CD8-positive, alpha-beta T cell (primary cell): ENCODE measurements at places on chromosomes 13 and 19.

- no peak for DNase-seq
These were observed 313.1 kb upstream of the MAB21L1 start for GRCh38 chr13:35789335-35790165.

DNA sequence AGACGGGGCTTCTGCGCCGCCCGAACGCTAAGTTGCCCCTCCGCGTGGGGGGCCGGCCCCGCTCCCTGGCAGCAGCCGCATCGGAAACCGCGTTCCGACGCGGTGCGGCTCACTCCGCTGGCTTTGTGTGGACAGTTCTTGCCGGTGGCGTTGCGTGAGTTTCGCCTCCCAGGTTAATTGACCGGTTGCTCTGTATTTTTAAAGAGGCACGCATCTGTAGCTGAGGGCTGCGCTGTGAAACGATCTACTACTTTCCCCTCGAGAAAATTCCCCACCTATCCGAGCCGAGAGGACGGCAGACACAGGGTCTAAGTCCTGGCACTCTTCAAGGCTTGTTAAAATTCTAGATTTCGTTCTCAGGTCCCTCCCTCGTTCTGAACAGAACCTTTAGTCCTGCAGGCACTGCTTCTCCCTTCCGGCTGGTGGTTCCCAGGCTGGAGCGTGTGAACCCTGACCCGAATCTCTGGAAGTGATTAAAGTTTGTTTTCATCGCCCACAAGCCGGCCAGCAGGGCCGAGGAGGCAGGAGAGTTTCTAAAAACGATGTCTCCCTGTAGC is 933 bp downstream of the ARHGEF7 start:
- DNase-seq: no peak

DNA sequence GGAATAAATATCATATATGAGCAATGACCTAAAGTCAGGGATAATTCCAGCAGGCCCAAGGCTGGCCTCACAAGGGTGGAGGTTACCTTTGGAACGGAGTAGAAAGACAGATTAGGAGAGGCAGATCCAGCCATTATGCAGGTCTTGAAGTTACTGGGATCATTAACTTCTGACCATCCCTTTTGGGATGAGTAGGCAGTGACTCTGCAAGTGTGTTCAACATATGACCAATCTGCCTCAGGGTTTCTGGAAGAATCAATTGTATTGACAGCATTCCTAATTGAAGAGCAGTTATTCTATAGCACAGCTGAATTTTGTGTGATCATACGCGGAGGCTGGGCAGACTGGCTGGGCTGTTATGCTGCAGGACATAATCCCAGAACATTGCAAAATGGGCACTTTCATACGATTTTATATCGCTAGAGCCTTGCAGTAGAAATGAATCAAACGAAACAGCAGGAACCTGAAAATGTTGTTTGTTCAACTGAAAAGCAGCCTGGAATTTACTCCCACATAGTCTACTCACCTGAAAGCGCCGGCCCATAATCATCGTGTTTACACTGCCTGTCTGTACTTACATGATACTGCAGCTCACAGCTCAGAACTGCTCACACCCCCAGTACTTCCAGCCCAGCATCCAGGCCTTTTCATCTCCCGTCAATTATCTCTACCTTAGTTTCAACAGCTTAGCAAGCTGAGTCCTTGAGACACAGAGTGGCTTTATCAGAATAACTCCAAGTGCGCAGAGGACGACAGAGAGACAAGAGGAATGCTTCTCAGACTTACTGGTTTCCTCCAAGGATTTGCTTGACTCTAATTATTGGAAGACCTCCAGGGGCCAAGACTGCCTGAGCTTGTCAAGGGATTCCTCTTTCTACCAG is 556.1 kb downstream of the EFNB2 start:
- no peak for DNase-seq

GRCh38 chr13:110476220-110476617 is 85.3 kb downstream of the RAB20 start:
- no peak for DNase-seq

- no peak for DNase-seq
These were observed 624 bp downstream of the SAFB start for GRCh38 chr19:5623397-5624017.

GRCh38 chr13:84192125-84192524 is 309.9 kb upstream of the SLITRK1 start:
- no peak for DNase-seq

- no peak for DNase-seq
These were observed 6.1 kb upstream of the LSM4 start for GRCh38 chr19:18329035-18329376.

DNA sequence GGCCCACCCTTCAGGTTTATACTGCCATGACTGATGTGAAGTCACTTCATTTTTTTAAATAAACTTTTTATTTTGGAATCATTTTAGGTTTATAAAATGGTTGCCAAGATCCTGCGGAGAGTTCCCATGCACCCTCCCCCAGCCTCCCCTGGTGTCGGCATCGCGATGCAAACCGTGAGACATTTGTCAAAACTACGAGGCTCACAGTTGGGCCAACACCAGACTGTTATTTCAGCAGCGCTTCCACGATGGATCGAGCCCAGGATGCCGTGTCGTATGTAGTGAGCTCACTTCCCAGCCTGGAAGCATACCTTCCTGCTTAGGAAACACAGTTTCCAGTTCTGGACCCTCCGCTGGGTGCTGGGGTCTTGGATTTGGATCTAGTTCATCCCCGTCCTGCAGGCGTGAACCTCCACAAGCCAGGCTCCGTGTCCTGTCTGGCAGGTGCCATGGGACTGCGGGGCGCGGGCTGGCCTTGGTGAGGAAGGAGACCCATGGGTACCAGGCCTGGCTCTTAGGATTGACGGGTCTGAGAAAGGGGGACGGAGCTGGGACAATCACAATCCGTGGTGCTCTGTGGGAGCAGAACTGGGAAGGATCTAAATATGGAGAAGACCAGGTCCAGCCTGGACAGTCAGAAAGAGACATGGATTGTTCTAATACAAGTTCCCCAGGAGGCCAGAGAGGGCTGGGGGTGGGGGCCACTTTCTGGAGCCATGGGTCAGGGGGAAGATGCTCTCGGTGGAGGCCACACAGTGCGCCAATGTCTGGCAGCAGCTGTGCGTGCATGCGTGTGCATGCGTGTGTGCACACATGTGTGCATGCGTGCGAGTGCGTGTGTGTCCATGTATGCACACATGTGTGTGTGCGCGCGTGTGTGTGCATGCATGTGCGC is 2.4 kb upstream of the SBK2 start:
- DNase-seq: no peak

DNA sequence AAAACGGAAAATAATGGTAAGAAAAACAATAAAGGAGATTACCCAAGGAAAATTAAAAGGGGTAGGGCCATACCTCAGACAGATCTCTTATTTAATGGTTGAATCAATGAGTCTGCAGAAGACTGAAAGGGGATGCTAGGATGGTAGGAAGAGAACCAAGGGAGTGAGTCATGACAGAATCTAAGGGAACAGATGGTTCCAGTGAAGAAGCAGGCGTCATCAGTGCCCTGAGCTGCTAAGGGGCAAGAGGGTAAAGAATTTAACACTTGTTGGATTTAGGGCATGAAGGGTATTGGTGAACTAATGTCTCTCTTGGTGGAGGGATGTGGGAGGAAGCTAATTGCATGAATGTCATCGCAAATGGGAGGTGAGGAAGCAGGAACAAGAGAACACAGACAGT is 329.2 kb upstream of the TSHZ3 start:
- no peak for DNase-seq

DNA sequence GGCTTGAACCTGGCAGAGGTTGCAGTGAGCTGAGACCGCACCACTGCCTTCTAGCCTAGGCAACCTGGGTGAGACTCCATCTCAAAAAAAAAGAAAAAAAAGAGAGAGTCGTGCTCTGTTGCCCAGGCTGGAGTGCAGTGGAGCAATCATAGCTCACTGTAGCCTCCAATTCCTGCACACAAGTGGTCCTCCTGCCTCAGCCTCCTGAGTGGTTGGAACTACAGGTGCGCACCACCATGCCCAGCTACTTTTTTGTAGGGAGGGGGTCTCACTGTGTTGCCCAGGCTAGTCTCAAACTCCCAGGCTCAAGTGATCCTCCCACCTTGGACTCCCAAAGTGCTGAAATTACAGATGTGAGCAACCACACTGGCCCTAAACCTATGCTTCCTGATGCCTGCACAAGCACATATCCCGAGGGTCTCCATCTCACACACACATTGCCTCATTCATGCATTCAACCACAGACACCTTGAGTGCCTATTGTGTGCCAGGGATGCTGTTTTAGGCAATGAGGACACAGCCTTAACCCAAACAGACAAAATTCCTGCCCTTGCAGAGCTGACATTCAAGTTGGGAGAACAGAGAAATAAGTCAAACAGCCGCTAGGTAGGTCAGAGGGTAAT is 2.2 kb downstream of the ANGPTL6 start:
- DNase-seq: no peak

- DNase-seq: no peak
These were observed 102.7 kb downstream of the ATP11A start for GRCh38 chr13:112792511-112792910.

- no peak for DNase-seq
These were observed 230.5 kb downstream of the LACC1 start for GRCh38 chr13:44110091-44110621.
